ENCODE measurements at places on chromosomes 5 and 9. TPM values are rescaled to one million over a fixed set of nuclear protein-coding genes. Genes with fewer than 3 reads are reported as not detected.

The NEURL1B gene
- total RNA-seq, result 5.4 TPM

The GAPT gene
- total RNA-seq, result not detected

The POU5F2 gene
- 0.62 TPM for total RNA-seq

The TOR1B gene
- total RNA-seq, result 44.2 TPM

- H3K36me3 ChIP-seq, result no peaks in the 10 kb centered on the region
- peaks cover 8% of the 10 kb centered on the region for H3K27me3 ChIP-seq
- H3K27ac ChIP-seq, result no peak overlapping the region
- H3K4me3 ChIP-seq, result no peak overlapping the region
- no peak for DNase-seq
These were observed 35.8 kb downstream of the C7 start for GRCh38 chr5:40945111-40945510.

DNA sequence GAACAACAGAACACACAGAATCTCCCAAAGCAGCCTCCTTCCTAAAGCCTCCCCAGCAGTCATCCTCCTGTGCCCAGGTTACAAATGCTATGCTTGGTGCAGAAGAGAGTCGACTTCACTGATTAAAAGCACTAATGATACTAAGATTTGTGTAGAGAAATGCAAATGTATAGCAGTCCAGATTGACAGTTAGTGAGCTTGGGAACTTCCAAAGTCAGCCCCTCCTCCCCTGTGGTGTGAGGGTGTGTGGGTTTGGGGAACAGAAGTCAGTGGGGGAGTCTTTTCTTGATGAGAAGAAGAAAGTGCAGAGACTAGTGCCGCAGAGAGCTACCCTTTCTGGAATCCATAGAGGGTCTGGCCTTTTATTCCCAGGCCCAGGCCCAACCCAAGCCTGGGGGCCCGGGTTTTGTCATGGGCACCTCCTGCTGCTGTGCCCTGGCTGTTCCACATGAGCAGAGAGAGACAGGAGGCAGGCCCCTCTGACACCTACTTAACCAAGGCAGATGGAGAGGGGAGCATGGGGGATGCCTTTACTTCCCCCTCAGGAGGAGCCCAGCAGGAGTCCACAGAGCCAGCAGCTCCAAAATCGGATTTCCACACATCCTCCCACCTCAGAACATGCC is 173.3 kb downstream of the DENND1A start:
- H3K27me3 ChIP-seq, result no peaks in the 10 kb centered on the region
- DNase-seq, result no peak
- H3K36me3 ChIP-seq, result peaks cover 2% of the 10 kb centered on the region
- no peak overlapping the region for H3K4me3 ChIP-seq
- peaks cover 22% of the 10 kb centered on the region for H3K4me1 ChIP-seq
- no peak overlapping the region for H3K27ac ChIP-seq

DNA sequence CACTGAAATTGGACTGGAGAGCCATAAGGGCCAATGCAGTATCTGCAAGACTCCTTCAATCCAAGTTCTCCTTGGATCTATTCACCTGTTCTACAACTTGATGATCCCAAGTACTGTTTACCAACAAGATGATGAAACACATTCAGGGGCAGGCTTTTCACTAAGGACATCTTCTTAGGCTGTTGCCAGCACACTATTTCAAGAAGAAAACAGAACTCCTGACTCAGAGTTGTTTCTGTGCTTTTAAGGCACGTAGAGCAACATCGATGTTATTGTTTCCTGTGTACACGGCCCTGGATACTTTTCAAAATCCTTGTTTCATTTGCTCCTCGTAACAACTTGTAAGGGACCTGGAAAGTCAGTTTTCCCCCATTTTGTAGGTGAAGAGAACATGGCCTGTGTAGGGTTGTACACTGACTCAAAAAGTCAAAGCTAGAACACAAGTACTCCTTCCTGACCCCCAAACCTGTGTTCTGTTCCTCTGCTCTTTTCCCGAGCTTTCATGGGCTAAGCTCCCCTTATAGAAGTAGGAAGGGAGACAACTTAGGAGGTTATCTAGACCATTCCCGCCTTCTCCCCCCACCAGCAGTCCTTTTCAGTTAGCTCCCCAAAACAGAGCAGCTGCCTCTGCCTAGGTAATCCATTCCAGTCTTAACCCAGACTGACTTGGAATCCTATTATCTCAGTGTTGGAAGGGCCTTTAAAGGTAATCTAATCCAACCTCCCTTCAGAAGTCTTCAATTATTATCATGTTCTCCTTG is 5.2 kb upstream of the MGAT1 start:
- DNase-seq, result no peak
- peak overlapping the region; percentile 66 for H3K27ac ChIP-seq
- peak overlapping the region; percentile 60 for H3K4me3 ChIP-seq
- no peaks in the 10 kb centered on the region for H3K27me3 ChIP-seq
- H3K4me1 ChIP-seq, result peaks cover 63% of the 10 kb centered on the region

- DNase-seq, result no peak
- H3K4me3 ChIP-seq, result no peak overlapping the region
- H3K36me3 ChIP-seq, result peaks cover 7% of the 10 kb centered on the region
- no peak overlapping the region for H3K27ac ChIP-seq
- peaks cover 6% of the 10 kb centered on the region for H3K4me1 ChIP-seq
These were observed 29.9 kb downstream of the HACD4 start for GRCh38 chr9:21001581-21001980.

DNA sequence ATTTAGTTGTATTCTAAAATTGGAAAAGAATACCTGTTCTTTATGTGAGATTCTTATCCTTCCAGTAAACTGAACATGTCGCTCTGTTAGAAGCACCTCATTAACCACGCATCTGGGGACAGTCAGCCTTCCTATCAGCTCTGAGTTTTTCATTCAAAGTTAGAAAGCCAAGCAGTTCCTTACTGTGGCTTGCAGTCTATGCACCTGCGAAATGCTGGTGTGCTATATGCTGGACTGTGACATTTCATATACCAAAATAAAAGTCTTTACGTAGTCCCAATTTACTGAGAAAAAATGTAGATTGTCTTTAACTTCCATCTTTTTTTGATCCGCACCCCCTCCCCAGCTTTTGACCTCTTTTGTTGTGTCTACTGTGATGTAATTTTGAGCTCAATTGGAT is 4.3 kb downstream of the ANP32B start:
- H3K36me3 ChIP-seq, result no peaks in the 10 kb centered on the region
- DNase-seq, result no peak
- no peak overlapping the region for H3K27ac ChIP-seq
- no peaks in the 10 kb centered on the region for H3K27me3 ChIP-seq
- peaks cover 60% of the 10 kb centered on the region for H3K4me1 ChIP-seq
- no peak overlapping the region for H3K4me3 ChIP-seq

- H3K4me3 ChIP-seq, result no peak overlapping the region
- H3K27me3 ChIP-seq, result no peaks in the 10 kb centered on the region
- H3K27ac ChIP-seq, result no peak overlapping the region
- no peaks in the 10 kb centered on the region for H3K36me3 ChIP-seq
- DNase-seq, result no peak
- H3K4me1 ChIP-seq, result no peaks in the 10 kb centered on the region
These were observed 45.9 kb downstream of the WDR36 start for GRCh38 chr5:111138096-111138495.

DNA sequence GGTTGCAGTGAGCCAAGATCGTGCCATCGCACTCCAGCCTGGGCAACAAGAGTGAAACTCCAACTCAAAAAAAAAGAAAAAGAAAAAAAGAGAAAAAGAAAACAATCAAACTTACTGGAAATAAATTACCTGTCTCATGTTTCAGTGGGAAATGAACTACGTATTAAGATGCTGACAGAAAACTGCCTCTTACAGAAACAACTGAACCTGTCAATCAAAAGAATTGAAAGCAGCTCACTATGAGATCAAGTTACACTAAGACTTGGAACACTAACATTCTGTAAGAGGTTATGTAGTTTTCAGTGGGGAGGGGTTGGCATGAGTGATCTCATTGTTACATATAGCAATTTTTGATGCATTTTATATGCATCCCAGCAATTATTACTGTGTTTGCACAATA is 64.4 kb upstream of the SPATA31E1 start:
- H3K36me3 ChIP-seq, result no peaks in the 10 kb centered on the region
- no peak overlapping the region for H3K27ac ChIP-seq
- no peak for DNase-seq
- H3K4me3 ChIP-seq, result no peak overlapping the region
- H3K4me1 ChIP-seq, result peaks cover 11% of the 10 kb centered on the region

DNA sequence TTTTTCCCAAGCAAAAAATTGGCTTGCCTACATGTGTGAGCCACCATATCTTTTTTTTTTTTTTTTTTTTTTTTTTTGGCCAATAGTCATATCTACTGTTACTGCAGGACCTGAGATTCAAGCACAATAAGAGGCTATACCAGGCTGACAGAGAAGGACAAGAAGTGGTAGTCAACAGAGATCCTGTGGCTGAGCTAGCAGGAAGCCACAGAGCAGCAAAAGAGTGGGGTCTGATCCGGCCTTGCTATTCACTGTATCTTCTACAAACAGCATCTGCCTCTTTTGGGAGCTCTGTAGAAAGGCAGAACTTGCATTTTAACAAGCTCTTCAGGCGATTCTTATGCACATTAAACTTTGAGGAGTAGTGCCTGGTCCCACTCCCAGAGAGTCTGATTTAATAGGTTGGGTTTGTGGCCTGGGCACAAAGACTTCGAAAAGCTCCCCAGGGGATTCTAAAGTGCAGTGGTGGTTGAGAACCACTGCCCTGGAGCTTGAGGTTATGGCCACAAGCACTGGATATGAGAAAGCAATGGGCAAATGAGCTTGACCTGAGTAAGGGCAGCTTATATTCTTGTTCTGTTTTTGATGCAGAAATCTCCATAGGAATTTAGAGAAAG is 162.8 kb downstream of the PIK3R1 start:
- H3K4me1 ChIP-seq, result peaks cover 26% of the 10 kb centered on the region
- no peak overlapping the region for H3K4me3 ChIP-seq
- DNase-seq, result no peak
- no peaks in the 10 kb centered on the region for H3K27me3 ChIP-seq
- H3K36me3 ChIP-seq, result no peaks in the 10 kb centered on the region

DNA sequence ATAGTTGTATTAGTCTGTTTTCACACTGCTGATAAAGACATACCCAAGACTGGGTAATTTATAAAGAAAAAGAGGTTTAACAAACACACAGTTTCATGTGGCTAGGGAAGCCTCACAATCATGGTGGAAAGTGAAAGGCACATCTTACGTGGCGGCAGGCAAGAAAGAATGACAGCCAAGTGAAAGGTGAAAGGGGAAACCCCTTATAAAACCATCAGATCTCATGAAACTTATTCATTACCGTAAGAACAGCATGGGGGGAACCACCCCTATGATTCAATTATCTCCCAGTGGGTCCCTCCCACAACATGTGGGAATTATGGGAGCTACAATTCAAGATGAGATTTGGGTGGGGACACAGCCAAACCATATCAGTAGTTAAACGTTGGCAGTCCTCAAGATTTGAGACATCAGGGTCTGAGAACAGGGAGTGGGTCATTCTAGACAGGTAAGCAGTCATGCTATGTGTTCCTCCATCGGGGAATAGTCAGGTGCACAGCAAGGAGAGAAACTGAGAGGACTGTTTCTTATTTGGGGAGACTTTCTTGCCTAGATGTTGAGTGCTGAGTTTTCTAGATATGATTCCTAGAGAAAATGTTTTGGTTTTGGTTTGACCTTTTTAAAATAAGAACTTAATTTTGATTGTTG is 45.8 kb upstream of the ENTREP1 start:
- DNase-seq, result no peak
- H3K4me1 ChIP-seq, result peaks cover 7% of the 10 kb centered on the region
- H3K36me3 ChIP-seq, result peaks cover 3% of the 10 kb centered on the region

DNA sequence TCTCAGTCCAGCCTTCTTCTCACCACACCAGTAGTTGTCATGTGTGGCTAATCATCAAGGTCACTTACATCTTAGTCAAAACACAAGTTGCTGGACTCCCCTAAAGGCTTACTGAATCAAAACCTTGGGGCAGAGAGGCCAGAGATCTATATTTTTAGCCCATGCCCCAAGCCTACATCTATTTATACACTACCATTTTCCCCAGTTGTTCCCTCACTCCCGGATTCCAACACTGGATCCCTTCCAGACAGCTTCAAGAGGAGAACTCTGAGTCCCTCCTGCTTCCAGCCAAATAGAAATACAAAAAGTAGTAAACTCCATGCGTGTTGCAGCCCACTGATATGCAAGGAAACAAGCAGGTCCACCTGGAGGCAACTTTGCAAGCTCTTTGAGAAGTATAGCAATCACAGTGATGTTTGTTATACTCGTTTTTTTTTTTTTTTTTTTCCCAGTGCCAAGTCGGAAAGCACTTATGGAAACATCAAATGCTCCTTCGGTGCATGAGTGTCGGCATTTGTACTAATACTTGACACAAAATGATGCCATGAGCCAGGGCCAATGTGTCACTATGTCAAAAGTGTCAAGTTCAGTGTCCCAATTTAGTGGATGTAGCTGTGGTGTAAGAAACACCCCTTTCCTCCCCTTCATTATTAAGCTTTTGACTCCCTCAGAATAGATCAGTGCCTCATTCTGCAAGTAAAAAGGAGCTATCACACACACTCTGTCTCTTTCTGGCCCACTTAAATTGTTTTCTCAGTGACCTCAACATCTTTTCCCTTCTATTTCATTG is 594.2 kb upstream of the SGCD start:
- peaks cover 7% of the 10 kb centered on the region for H3K4me1 ChIP-seq
- H3K27me3 ChIP-seq, result peaks cover 48% of the 10 kb centered on the region
- no peak overlapping the region for H3K27ac ChIP-seq
- DNase-seq, result no peak
- H3K36me3 ChIP-seq, result peaks cover 1% of the 10 kb centered on the region
- H3K4me3 ChIP-seq, result no peak overlapping the region

DNA sequence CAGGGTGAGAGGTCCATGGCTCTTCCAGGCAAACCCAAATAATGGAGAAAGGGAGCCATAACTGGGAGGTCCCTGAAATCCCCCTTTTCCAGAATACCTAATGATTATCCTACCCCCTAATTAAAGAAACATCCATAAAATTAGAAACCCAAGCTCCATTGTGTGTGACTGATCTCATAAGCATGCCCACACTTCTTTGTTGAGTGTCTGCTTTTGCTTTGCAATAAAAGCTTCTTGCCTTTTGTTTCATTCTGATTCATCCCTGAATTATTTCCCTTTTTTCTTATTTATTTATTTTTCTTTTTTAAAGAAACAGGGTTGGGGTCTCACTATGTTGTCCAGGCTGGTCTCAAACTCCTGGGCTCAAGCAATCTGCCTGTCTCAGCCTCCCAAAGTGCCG is 33.1 kb downstream of the BTF3 start:
- H3K27ac ChIP-seq, result no peak overlapping the region
- peaks cover 6% of the 10 kb centered on the region for H3K36me3 ChIP-seq
- H3K4me1 ChIP-seq, result peaks cover 5% of the 10 kb centered on the region
- no peak for DNase-seq
- H3K4me3 ChIP-seq, result no peak overlapping the region

DNA sequence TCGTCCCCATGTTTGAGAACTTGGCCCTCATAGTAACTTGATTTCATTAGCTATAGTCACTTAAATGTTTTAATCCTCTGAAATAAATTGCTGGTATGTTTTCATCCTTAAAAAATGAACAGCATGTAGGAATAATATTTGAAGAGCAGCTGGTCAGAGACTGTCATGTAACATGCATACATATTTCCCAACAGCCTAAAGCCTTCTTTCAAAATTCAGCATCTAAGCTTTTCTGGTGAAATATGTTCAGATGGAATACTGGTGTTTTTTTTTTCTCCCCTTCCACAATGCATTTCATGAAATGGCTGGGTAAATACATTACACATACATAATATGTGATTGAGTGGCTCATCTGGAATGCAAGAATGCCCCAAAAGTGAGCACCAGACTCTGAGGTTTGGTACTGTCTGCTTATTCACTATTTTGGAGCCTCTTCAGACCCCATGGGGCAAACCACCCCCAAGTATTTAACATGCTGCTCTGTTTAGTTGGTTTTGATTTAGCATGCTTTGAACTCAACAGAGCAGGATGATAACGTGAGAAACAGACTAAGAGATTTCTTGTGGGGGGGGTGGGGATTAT is 94.0 kb downstream of the SMARCA2 start:
- peaks cover 30% of the 10 kb centered on the region for H3K36me3 ChIP-seq
- no peak overlapping the region for H3K4me3 ChIP-seq
- H3K27me3 ChIP-seq, result no peaks in the 10 kb centered on the region
- H3K27ac ChIP-seq, result peak overlapping the region; percentile 78
- peaks cover 29% of the 10 kb centered on the region for H3K4me1 ChIP-seq
